IPS DF 6.9 (cell line): ENCODE measurements at places on chromosomes 4 and X.

- DNase-seq, result no peak
Observed at GRCh38 chrX:43446752-43447151, 209.3 kb upstream of the MAOA start.

DNA sequence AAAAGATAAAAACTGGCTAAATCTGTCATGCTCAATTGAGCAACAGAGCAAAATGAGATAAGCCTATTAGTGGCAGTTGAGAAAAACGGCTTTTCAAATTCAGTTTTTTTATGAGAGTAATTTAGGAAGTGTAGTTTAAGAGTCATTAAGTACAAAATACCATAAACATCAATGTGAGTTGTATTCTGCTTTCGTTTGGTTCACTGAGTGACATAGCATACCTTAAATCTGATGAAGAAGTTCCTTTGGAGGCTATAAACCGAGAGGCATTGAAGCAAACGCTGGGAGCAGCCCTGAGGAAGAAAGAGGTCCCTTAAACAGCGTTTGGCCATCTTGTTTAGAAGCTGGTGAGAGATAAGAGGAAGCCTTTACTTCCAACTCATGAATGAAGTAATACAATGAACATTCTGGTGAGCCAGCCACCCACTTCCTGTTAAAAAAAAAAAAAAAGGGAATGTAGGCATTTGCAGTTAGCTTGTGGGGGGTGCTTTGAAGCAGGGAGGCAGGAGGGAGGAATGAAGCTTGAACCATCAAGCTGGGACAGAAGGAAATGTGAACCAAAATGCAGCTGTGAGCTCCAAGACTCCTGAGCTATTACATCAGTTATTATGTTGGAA, 132.3 kb downstream of the ZNF330 start:
- no peak for DNase-seq

DNA sequence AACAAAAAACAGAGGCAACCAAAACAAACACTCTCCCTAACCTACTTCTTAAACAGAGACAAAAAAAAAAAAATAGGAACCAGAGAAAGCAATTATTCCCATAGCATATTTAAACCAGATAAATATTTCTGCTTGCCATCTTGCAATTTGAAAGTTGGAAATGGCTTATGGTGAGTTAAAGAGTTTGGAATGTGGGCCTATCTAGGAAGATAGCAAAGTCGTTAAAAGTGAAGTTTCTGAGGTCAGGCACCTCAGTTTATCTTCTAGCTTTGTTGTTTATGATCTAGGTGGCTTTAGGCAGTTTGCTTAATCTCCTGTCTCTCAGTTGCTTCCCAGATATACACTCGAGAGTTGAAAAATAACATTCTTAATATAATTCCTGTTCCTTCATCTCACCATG, 284.2 kb downstream of the KCNIP4 start:
- DNase-seq, result no peak

DNA sequence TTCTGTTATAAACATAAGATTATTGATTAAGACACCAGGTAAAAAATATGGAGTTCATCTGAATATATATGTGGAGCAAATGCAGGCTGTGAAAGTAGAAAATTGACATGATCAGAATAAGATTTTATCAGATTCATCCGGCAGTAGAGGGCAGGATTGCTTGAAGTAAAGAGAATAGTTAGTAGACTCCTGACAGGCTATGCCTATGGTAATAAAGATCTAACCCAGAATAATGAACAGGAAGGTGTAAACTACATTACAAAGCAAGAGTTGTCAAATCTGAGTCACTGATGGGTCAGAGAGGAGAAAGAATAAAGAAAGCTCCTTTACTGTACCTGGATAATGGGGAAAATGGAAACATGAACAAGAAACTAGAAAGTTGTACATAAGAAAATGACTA, 20.8 kb upstream of the TMEM184C start:
- no peak for DNase-seq

DNA sequence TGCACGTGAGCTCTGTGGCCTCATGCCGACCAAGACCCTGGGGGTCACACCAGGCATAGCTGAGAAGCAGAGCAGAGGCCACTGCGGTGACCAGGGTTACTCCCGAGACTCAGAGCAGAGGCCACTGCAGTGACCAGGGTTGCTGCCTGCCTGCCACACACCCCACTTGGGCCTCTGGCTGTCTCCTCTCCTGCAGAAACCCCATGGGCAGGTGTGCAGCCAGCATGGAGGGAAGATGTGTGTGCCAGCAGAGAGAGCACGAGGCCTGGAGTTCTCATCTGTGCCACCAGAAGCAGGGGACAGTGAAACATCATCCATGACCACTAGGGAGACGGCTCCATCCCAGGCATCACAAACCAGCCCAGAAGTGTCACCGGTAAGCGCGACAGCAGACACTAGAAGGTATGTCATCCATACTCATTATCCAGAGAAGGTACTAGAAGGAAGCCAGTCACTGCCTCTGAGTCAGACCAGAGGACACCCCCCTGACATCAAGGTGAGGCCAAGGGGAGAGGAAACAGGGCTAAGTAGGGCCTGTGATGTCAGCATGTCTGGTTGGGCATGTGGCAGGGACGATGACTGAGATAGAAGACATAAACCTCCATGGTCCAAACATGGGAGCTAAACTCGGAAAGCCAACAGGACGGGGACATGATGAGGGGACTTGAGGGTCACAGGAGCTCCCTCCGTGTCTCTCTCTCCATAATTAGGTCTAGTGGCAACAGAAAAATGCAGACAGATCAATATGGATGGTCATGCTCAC, 24.2 kb upstream of the SPON2 start:
- DNase-seq, result no peak

GRCh38 chrX:32397562-32398216, 813.7 kb downstream of the DMD start:
- no peak for DNase-seq

DNA sequence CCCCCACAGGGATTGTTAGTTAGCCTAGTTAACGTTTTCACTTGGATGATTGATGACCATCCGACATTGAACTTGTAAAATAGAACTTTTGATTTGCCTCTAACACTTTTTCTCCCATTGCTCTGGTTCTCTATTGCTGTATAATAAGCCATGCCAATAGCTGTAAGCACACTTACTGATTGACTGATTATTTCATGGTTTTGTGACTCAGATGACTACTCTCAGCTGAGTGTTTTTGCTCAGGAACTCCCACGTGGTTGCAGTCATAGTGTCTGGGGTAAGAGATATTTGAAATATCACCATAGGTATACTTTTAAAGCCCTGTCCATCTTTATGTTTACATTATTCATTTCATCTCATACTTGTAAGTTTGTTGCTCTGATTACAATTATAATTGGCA, 1285.5 kb downstream of the STIM2 start:
- no peak for DNase-seq

- no peak for DNase-seq
Observed at GRCh38 chr4:19776929-19777328, 474.8 kb upstream of the SLIT2 start.

- DNase-seq, result no peak
Observed at GRCh38 chrX:30570505-30570904, 7.1 kb downstream of the TASL start.

GRCh38 chr4:155911905-155912304, 8.4 kb downstream of the TDO2 start:
- DNase-seq, result no peak

DNA sequence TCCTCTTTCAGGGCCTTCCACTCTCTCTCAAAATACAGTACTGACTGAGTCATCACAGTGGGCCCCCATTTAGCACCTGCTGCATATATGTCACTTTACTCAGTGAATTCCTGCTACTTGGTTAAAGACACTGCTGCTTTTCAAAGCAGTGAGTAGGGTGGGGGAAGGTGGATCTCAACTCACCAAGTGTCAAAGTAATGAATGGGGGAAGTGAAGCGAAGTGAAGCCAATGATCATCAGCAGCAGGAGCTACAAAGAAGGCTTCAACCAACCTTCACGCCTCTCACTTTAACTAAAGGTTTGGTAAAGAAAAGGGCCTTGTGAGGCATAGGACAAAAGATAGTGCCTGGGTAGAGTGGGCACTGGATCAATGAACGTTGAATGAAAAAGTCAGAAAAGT, 424.1 kb downstream of the SMARCA1 start:
- DNase-seq, result no peak

- DNase-seq, result no peak
Observed at GRCh38 chr4:24126776-24127175, 236.9 kb upstream of the PPARGC1A start.

DNA sequence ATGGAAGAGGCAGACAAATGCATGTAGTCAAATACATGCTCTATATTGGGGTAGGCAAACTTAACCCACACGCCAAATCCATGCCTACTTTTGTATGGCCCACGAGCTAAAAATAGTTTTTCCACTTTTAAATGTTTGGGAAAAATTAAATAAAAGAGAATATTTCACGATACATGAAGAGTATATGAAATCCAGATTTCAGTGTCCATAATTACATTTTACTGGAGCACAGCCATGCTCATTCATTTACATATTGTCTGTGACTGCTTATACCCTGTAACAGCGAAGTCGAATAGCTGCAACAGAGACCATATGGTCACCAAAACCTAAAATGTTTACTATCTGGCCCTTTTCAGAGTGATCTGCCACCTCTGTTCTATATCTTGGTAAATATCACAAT, 257.4 kb upstream of the NOCT start:
- DNase-seq, result no peak

GRCh38 chr4:123740236-123740635, 343.6 kb downstream of the SPRY1 start:
- DNase-seq, result no peak

- DNase-seq, result no peak
Observed at GRCh38 chr4:55543858-55544257, 2.9 kb downstream of the CLOCK start.

GRCh38 chrX:55787727-55788126, 70.2 kb downstream of the RRAGB start:
- no peak for DNase-seq

- DNase-seq, result no peak
Observed at GRCh38 chrX:29841750-29842149, 373.6 kb upstream of the MAGEB2 start.

GRCh38 chr4:180680305-180680704, 1562.9 kb upstream of the TENM3 start:
- no peak for DNase-seq

- no peak for DNase-seq
Observed at GRCh38 chr4:80077639-80078038, 4.6 kb upstream of the ANTXR2 start.

GRCh38 chr4:84914686-84915395, 51.6 kb downstream of the WDFY3 start:
- no peak for DNase-seq

GRCh38 chr4:1720163-1720983, 750 bp downstream of the TMEM129 start:
- DNase-seq, result no peak

DNA sequence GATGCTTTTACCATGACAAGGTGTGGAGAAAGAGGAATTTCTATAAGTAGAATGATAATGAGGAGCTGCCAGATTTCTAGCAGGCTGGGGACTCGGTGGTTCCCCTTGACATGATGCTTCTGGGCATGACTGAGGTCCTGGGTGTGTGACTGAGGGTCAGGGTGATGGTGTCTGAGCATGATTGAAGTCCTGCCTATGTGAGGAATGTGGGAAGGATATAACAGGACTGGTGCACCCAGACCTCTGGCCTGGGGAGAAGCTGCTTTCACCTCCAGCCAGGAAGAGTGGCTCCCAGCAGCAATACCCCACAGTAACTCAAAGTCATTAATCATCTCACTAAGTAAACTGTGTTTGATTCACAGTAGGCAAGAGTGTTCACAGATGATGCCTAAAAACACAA, 17.4 kb downstream of the SORBS2 start:
- no peak for DNase-seq

DNA sequence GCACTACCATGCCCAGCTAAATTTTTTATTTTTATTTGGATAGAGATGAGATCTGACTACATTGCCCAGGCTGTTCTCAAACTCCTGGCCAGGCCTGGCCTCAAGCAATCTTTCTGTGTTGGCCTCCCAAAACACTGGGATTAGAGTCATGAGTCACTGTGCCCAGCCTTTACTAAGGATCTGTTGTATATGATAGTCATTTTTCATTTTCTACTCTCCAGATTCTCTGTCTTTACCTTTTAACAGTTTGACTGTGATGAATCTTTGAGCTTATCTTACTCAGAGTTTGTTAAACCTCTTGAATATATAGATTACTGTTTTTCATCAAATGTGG, 161.8 kb downstream of the FNIP2 start:
- DNase-seq, result no peak

GRCh38 chr4:107956011-107956410, 24.7 kb downstream of the CYP2U1 start:
- no peak for DNase-seq

DNA sequence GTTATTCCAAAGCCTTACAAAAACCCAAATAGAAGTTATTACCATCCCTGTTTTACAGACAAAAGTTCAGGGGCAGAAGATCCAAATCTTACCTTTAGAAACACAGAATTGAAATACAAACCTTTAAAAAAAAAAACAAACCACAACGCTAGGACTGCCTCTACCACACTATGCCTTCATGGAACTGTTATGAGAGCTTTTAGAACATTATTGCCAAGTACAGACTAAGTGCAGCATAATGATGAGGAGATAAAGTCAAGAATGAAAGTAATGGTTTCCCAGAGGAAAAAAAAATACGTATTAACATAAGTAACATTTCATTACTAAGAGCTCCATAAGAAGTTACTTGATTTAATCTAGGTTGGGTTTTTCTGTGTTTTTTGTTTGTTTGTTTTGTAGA, 34.3 kb downstream of the TSPAN5 start:
- DNase-seq, result no peak

DNA sequence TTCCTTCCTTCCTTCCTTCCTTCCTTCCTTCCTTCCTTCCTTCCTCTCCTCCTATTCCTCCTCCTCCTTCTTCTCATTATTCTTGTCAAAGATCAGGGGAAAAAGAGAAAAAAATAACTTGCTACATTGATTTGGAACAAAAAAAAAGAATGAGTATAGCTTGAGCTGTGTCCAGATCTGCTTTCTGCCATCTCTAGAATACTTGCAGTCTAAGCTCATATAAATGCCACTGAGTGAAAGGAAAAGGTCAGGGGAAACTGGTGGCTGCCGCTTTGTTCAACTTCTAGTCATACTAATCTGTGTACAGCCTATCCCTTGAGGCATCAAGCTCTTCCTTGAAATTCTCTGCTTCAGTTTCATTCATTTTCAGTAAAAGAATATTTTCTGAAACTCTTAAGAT, 28.3 kb upstream of the EPHA5 start:
- no peak for DNase-seq

DNA sequence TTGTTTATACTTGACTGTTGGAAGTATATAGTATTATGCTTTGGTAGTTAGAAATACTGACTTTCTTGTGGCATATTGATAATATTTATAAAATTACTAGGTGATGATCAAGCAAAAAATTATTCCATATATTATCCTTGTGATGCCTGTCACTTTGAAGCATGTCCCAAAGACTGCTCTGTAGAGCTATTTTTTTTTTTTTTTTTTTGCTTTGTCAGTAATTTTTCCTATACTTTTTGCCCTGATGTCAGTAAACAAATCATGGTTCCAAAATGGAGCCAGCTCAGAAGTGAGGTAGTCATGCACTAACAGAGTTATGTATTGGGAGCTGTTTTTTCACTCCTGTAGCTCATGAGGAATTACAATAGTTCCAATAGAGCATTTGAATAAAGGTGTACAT, 11.2 kb downstream of the WWC2 start:
- DNase-seq, result no peak
